Upper lobe of right lung (tissue), 1 donor: ENCODE measurements at places on chromosomes 11 and 22. TPM values are rescaled to one million over a fixed set of nuclear protein-coding genes. Genes with fewer than 3 reads are reported as not detected.

- no peak overlapping the region for H3K4me3 ChIP-seq
- H3K36me3 ChIP-seq = no peaks in the 10 kb centered on the region
- no peak for DNase-seq
- no peaks in the 10 kb centered on the region for H3K27me3 ChIP-seq
- no peak overlapping the region for H3K27ac ChIP-seq
These were observed 29.8 kb upstream of the BLID start for GRCh38 chr11:122145715-122146274.

GRCh38 chr11:65817312-65817834 is 16.4 kb upstream of the SNX32 start:
- H3K4me1 ChIP-seq = peaks cover 19% of the 10 kb centered on the region
- H3K27me3 ChIP-seq = no peaks in the 10 kb centered on the region
- H3K4me3 ChIP-seq = peak overlapping the region; percentile 64
- no peaks in the 10 kb centered on the region for H3K36me3 ChIP-seq
- peak overlapping the region; percentile 84 for H3K27ac ChIP-seq
- no peak for DNase-seq

DNA sequence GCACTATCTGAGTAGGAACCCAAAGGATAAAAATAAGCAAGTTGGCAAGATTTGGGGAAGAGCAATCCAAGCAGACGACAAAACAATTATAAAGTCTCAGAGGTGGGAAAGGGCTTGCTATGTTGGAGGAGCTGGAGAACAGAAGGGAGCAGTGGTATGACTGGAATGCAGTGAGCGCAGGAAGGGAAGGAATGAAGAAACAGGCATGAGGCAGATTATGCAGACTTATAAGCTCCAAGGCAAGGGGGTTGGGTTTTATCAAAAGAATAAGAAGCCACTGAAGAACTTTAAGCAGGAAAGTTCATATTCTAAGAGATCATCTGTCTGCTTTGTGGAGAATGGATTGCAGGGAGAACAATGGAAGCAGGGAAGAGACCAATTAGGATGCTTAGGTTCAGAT is 31.7 kb downstream of the PGM2L1 start:
- DNase-seq = no peak
- H3K36me3 ChIP-seq = no peaks in the 10 kb centered on the region
- H3K4me1 ChIP-seq = no peaks in the 10 kb centered on the region
- H3K27ac ChIP-seq = no peak overlapping the region
- H3K4me3 ChIP-seq = no peak overlapping the region

PHETA2 gene
- 15.4 TPM for total RNA-seq

DNA sequence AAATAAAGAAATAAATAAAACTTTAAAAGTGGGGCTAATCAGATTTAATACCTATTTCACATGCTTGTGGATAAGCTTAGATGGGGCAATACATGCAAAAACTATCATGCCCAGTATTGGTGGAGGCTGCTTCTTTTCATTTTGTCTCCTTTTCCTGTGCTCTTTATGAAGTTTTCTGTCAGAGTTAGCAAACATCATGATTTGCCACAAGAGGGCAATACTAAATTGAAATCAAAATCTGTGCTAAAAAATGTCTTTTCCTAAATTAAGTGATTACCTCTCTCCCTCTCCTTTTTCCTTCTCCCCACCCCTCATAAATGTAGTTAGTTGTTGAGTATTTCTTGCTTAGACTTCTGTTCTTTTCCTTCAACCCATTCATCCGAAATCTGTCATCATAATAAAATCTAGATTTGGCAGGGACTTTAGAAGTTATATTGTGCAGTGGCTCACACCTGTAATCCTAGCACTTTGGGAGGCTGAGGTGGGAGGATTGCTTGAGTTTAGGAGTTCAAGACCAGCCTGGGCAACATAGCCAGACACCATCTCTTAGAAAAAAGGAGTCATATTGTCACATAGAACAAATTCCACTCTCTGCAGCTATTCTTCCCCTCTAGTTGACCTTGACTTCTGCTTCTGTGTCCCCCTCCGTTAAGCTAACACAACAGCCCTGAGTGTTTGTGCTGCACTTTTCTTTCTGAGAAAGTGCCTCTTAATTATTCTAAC is 4.7 kb upstream of the ARHGAP42 start:
- H3K27me3 ChIP-seq = no peaks in the 10 kb centered on the region
- no peak overlapping the region for H3K27ac ChIP-seq
- H3K4me3 ChIP-seq = no peak overlapping the region

DNA sequence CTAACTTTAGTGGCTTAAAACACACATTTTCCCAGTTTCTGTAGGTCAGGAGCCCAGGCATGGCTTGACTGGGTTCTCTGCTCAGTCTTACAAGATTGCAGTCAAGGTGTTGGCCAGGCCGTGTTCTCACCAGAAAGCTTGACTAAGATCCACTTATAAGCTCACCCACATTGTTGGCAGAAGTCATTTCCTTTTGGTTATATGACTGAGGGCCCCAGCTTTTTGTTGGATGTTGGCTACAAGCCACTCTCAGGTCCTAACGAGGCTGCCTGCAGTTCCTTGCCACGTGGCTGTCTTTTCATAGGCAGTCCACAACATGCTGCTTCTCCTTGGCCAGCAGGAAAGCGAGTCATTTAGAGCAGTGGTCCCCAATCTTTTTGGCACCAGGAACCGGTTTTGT is 79.3 kb upstream of the CRTAM start:
- H3K27ac ChIP-seq = no peak overlapping the region
- DNase-seq = no peak
- no peaks in the 10 kb centered on the region for H3K27me3 ChIP-seq
- peaks cover 17% of the 10 kb centered on the region for H3K4me1 ChIP-seq

DNA sequence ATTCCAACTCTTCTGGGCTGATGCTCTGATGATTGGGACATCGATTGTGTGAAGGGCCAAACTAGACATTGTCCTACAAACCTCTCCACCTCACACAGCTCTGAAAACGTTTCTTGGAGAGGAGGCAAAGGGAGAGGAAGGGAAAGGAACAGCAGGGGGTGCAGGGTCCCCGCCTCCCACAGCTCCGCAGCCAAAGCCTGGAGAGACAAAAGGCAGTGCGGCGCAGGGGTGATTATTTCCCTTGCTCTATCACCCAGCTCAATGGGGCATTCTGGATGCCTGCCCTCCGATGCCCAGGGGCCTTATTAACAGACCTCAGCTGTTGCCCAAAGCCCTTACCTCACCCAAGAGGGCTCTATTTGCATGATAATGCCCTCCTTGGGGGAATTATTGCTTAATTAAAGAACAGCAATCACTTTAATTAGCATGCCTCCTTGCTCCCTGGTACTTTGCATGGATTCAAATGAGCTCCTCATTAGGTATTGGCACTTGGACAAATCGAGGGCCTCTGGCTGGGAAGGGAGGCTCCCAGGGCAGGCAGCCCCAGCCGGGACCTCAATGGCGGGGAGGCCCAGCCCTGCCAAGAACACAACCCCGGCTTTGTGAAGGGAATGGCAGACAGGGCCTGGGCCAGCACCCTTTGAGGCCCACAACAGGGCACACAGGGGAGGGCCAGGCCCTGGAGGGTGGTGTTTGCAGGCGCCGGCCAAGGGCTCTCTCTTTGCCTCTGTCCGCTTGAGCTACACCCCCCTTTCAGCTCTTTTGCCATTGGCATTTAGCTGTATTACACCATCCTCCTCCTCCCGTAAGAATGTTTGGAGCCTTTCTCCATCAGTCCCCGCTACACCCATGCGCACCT is 19.8 kb upstream of the CDON start:
- no peak for DNase-seq
- no peak overlapping the region for H3K4me3 ChIP-seq
- H3K36me3 ChIP-seq = no peaks in the 10 kb centered on the region

GRCh38 chr11:65506290-65506771 is 7.5 kb downstream of the MALAT1 start:
- H3K4me1 ChIP-seq = peaks cover 37% of the 10 kb centered on the region
- no peak for DNase-seq
- H3K27ac ChIP-seq = peak overlapping the region; percentile 100
- H3K4me3 ChIP-seq = peak overlapping the region; percentile 79
- no peaks in the 10 kb centered on the region for H3K27me3 ChIP-seq

DNA sequence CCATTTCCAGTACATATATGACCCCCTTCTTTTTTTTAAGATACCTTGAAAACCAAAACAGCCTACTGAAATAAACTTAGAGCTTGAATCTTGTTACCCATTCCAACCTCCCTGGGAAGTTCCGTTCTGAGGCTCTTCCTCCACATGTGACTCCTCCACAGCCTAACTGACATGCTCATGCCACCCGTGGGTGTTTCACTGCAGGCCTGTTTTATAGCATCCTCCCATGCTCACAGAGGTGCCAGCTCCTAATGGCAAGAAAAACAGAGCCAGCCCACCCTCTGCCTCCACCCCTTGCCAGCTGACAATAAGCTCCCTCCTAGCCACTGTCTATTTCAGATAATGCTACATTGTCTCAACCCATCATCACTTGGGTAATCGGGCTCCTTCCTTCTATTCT is 97.6 kb upstream of the E2F8 start:
- H3K4me1 ChIP-seq = no peaks in the 10 kb centered on the region
- peaks cover 5% of the 10 kb centered on the region for H3K27me3 ChIP-seq
- H3K4me3 ChIP-seq = no peak overlapping the region
- H3K27ac ChIP-seq = no peak overlapping the region
- H3K36me3 ChIP-seq = no peaks in the 10 kb centered on the region

RHOD gene
- total RNA-seq = 16.7 TPM

GRCh38 chr11:134700101-134700640 is 288.1 kb upstream of the B3GAT1 start:
- peaks cover 7% of the 10 kb centered on the region for H3K27me3 ChIP-seq
- H3K4me1 ChIP-seq = no peaks in the 10 kb centered on the region
- no peak overlapping the region for H3K4me3 ChIP-seq
- DNase-seq = no peak

IRAG1 gene
- 18.0 TPM for total RNA-seq
